ENCODE measurements at places on chromosomes 1 and 21. TPM values are rescaled to one million over a fixed set of nuclear protein-coding genes. Genes with fewer than 3 reads are reported as not detected.
A peak's percentile ranks its signal among the peaks of the same experiment; 100 is the strongest.

Gene SYNC
- 41.3 TPM for polyA plus RNA-seq

Gene NVL
- polyA plus RNA-seq, result 18.4 TPM

Gene SMIM1
- 3.4 TPM for polyA plus RNA-seq

Gene SPSB1
- polyA plus RNA-seq, result 19.8 TPM

- H3K27ac ChIP-seq, result no peak overlapping the region
- no peak overlapping the region for H3K4me3 ChIP-seq
- H3K4me1 ChIP-seq, result no peaks in the 10 kb centered on the region
- no peaks in the 10 kb centered on the region for H3K27me3 ChIP-seq
Observed at GRCh38 chr1:6014130-6014999, 22.1 kb upstream of the NPHP4 start.

DNA sequence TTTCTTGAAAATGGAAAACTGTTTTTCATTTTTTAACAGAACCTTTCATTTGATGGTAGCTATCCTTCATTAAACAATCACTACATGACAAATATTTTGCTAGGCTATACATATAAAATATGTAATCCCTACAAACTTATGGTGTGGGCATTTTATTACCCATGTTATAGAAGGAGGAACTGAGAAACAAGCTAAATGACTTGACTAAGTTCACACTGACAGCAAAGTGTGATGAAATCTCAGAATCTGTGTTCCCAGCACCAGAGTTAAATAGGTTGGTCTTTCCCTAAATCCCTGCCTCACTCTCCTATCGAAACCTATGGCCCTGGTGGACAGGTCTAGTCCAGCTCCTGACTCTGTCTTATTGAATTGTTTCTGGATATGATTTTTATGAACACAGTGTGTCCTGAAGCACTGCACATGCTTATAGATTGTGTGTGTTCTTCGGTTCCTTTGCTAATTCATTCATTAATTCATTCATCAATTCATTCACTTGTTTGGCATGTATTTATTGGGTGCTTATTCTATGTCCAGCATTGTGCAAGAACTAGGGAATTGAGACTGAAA lies 301.0 kb downstream of the GRIK1 start:
- no peaks in the 10 kb centered on the region for H3K36me3 ChIP-seq
- H3K27me3 ChIP-seq, result no peaks in the 10 kb centered on the region
- DNase-seq, result no peak

DNA sequence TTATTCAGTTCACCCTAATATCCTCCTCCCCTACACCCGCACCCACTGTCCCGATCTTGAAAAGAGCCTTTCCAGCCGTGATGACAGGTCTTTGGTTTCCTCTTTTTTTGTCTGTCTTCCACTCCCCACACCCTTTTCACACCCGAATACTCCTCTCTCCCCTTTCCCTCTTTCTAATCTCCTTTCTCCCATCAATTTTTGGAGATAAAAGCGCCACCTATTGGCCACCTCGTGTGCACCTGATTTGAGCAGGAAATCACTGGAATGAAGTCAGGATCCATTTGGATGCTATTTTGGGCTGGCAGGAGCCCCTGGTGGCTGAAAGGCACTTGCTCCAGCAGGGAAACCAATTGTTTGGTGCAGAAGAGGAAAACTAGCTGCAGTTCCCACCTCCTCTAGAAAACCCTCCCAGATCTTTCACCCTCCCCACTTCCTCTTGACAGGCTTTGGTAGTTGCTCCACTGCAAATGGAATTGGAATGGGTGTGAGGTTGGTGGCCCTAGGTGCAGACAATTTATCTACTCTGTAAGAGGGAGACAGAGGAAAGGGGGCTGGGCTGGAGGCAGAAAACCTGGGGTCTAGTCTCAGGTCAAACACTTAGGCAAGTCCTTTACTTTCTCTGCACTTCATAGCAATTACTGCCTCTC lies 8.4 kb downstream of the FOXE3 start:
- H3K4me1 ChIP-seq, result no peaks in the 10 kb centered on the region
- DNase-seq, result peak; percentile 67
- no peaks in the 10 kb centered on the region for H3K36me3 ChIP-seq
- peaks cover 5% of the 10 kb centered on the region for H3K27me3 ChIP-seq
- no peak overlapping the region for H3K4me3 ChIP-seq

Gene ALG14
- 1.6 TPM for polyA plus RNA-seq

DNA sequence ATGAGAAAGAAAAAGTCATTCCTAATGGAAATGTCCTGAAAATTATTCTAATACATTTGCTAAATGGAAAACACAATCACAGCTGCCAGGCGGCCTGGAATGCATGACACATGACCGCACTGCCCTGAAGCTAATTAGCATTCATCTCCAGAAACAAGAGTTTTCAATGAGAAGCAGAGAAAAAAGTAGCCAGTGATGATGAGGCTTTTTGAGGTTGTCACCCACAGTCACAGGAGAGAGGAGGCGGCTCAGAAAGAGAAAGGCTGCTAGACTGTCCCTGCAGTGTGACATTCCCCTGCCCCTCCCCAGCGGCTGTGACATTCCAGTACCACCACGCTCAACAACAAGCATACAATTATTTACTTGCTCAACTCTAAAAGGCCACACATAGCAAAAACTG lies 122.9 kb upstream of the KRTAP19-8 start:
- no peak overlapping the region for H3K27ac ChIP-seq
- DNase-seq, result peak; percentile 15
- H3K36me3 ChIP-seq, result no peaks in the 10 kb centered on the region
- H3K27me3 ChIP-seq, result no peaks in the 10 kb centered on the region
- H3K4me3 ChIP-seq, result no peak overlapping the region

DNA sequence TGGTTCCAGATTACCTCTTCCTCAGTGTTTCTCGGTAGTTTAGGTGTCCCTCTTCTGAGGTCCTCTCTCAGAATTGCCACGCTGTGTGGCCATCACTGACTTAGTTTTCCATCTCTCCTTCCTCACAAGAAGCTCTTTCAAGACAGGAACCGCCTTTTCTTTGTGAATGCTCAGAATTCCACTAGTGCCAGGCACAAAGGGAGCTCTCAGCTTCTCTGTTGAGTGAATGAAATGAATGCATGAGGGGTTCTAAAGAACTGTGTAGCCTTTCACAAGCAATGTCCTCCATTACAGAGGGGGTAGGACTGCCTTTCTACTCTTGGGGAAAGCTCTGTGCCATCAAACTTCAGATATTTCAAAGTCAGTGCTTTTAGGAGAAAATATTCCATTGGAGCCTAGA lies 546.8 kb downstream of the RWDD3 start:
- H3K4me1 ChIP-seq, result no peaks in the 10 kb centered on the region
- H3K27me3 ChIP-seq, result no peaks in the 10 kb centered on the region
- H3K4me3 ChIP-seq, result no peak overlapping the region

Gene SLAMF7
- polyA plus RNA-seq, result not detected

Gene PRAMEF17
- polyA plus RNA-seq, result not detected

GRCh38 chr1:39061951-39062350 lies 35.8 kb downstream of the NDUFS5 start:
- no peak overlapping the region for H3K27ac ChIP-seq
- no peaks in the 10 kb centered on the region for H3K4me1 ChIP-seq
- no peaks in the 10 kb centered on the region for H3K27me3 ChIP-seq
- DNase-seq, result peak; percentile 37
- H3K36me3 ChIP-seq, result no peaks in the 10 kb centered on the region

DNA sequence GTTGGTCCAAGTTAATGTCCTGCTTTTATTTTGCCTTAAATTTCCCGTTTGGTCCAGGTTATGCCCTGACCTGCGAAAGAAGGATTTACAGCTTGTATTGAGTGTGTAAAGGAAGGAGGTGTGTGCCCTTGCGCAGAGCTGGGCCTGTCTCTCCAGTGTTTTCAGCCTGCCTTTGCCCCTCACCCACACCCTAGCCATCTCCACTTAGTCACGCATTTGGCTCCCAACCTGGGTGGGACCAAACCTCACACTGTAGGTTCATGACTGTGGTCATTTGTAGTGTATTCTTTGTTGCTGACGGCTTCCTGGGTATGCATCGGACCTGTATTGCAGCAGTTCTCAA lies 572 bp upstream of the SRSF10 start:
- peaks cover 7% of the 10 kb centered on the region for H3K4me1 ChIP-seq
- H3K27me3 ChIP-seq, result no peaks in the 10 kb centered on the region
- peak overlapping the region; percentile 66 for H3K27ac ChIP-seq
- H3K4me3 ChIP-seq, result peak overlapping the region; percentile 42

- H3K4me3 ChIP-seq, result no peak overlapping the region
- no peak overlapping the region for H3K27ac ChIP-seq
- H3K4me1 ChIP-seq, result no peaks in the 10 kb centered on the region
- H3K27me3 ChIP-seq, result peaks cover 23% of the 10 kb centered on the region
Observed at GRCh38 chr1:78045563-78045925, 222 bp upstream of the GIPC2 start.

- peak overlapping the region; percentile 100 for H3K4me3 ChIP-seq
- H3K4me1 ChIP-seq, result 0 out of 2 replicates have a peak, but pooled peaks cover 2% of the 10 kb centered on the region
- DNase-seq, result peak; percentile 6
- peak overlapping the region; percentile 98 for H3K27ac ChIP-seq
- H3K36me3 ChIP-seq, result no peaks in the 10 kb centered on the region
Observed at GRCh38 chr1:108962681-108963051, 618 bp downstream of the CLCC1 start.

All from IMR-90 (cell line).